ENCODE measurements at places on chromosomes 13 and 19.
A peak's percentile ranks its signal among the peaks of the same experiment; 100 is the strongest.

DNA sequence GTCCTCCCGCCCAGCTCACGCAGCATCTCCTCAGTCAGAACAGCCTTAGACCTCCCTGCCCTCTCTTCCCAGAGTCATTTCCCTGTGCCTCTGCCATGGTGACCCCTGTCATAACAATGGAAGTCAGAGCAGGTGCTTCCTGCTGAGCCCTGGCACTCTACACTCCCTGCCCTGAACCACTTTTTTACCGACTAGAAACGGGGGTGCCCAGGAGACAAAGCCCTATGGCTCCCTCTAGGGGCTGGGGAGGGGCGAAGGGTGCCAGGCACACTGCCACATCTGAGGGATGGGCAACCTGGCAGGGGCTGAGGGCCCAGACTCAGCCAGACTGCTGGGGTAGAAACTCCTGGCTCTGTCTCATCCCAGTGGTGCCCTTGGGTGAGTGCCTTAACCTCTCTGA, 16.4 kb downstream of the ZNF574 start:
- DNase-seq, result peak; percentile 58

DNA sequence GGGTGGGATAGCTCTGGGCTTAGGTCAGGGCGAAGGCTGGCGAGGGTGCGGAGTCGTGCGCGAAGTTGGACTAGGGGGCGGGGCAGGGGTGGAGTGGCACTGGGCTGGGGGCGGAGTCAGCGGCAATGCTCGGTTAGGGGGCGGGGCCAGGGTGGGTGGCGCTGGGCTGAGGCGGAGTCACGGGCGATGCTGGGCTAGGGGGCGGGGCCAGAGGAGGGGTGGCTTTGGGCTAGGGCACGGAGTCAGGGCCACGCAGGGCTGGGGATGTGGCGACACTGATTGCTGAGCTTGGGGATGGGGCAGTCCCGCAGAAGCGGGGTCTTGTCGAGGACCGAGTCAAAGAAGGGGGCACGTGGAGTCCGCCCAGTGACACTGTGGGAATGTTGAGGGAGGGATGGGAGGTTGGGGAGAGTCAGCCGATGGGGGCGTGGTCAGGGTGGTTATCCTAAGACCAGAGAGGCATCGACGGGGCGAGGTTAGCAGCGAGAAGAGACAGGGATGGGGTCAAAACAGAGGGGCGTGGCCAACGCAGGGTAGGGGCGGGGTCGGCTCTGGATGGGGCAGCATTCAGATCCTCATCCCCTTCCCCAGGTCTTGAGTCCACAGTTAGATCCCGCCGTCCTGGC, 8.7 kb downstream of the HOMER3 start:
- peak; percentile 83 for DNase-seq

DNA sequence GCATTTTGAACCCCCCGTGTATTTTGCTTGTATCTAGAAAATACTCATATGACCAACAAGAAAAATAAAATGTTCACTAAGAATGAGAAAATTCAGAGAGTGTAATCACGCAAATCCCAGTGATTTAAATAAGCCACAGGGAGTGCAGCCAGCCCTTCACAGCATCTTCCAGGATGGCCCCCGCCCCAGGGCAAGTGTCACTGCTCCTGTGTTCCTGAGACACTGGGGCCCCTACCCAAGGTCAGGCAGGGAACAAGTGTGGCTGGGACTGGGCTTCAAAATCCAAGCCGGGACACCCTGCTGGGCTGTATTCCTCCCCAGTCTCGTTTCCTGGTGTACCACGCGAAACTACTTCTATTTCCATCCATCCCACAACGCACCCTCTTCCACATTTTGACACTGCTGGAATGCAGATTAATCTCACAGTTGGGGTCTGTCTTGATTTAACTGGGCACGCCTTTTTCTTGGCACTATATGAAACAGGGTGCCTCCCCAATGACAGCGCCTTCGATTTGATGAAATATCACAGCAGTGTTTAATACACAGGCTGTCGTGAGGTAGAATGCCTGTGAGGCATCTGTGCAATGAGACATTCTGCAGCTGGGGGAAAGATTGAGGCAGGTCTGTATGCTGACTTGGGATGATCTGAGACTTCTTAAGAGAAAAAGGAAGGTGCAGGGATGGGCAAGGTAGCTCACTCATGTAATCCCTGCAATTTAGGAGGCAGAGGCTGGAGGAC, 18.3 kb upstream of the CCNP start:
- DNase-seq, result no peak

GRCh38 chr13:112182846-112183531, 116.0 kb downstream of the SOX1 start:
- DNase-seq, result no peak

GRCh38 chr13:41565216-41565615, 107.9 kb downstream of the RGCC start:
- no peak for DNase-seq

GRCh38 chr13:54574791-54575190, 1546.2 kb downstream of the OLFM4 start:
- DNase-seq, result no peak

DNA sequence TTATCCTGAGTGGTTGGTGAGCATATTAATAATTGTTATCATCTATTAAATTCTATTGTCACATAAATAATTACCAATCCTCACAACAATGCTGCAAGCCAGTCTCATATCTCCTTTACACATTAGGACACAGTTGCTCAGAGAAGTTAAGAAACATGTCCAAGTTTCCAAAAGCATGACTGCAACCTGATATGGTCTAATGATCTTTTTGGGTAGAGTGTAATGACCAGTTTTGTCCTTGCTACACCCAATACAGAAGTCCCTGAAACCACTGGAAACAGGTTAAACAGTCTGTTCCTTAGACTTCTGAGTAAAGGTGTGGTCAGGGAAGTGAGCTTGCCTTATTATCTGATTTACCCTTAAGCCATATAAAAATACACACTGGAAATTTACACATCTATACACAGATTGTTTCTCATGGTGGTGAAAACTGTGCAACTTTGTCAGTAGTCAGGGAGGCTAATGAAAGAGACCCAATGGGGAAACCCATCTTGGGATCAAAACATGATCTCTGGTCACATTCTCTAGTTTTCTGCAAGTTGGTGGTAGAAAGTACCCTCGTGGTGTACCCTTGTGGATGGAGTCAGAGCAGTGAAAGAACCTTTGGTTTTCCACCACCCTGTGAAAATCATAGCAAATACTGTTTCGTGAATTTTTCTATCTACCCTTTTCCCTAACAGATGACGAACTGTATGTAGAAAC, 146.0 kb upstream of the KLF12 start:
- no peak for DNase-seq

DNA sequence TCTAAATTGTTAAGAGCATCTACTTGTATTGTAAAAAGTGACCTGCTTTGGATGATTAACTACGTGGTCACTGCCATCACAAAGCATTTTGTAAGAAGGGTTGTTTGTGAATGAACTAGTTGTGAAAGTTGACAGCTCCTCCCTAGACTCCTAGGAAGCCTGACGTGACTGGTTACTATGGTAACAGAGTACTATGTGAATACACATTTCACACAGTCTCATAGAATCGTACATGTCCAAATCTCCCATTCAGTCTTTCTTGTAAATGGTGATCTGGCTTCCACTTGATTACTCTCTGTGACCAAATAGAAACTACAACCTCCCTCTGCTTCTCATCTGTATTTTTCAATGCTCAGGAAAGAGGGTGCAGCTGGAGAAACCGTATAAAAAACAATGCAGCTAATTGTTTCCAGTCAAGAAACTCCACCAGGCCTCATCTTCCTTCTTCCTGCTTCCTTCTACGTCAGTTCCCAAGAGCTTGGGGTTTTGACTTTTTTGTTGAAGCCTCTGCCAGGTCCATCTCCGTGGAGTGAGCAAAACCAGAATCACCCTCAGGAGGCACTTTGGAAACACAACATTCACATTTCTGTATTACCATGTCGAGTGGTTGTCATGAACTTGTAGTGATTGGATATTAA, 83.4 kb downstream of the GPC6 start:
- DNase-seq, result no peak

GRCh38 chr13:92900446-92900845, 326.2 kb upstream of the GPC6 start:
- no peak for DNase-seq

DNA sequence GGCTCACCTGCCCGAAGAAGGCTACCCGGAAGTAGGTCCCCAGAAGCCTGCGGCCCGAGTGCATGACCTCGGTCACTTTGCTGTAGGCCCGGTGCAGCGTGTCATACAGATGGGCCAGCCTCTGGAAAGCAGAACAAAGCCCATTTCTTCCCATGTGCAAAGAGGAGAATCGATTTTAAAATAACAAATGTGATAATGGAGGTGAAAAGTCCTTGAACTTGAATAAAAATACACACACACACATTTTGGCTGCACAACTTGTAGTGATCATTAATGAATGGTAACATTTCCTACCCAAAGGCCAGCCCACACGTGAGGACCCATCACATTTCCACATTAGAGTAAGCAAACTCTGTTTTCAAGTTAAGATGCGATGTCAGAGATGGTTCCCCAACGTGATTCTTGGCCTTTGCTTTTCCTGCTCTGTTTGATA, 56.9 kb upstream of the SLC15A1 start:
- DNase-seq, result no peak

DNA sequence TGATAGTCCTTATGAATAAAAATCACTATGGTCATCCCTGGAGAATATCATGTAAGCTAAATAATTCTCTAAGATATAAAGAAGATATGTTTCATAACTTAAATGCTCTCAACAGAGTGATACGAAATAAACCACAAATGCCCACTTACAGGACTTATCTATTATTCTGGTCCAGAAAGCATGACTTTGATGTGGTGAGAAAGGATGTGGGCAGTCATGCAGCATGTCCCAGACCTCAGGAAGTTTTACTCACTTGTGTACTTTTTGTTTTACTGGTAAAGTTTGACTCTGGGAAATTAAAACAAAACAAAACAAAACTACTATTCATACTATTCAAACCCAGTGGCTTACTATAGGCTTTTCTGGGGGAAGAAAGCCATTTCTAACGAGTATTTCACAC, 483.2 kb upstream of the SLITRK6 start:
- DNase-seq, result no peak

DNA sequence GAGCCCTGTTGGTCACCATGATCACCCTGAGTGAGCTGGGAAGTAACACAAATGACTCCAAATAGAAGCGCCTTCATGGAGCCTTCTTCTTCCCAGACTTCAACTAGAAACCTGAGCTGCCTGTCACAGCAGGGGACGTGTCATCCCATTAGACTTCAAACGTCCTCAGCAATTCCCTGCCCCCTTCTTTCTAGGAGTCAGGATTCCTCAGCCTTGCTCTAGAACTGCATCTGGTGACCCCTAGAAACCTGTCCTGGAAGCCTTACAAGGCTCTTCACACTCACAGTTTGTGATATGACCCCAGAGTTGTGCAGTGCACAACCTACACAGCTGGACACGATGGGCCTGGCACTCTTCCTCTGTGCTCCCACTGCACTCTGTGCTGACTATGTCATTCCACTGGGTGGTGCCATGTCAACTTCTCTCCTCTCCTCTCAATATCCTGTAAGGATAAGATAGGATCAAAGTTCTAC, 23.6 kb upstream of the TTYH1 start:
- no peak for DNase-seq

DNA sequence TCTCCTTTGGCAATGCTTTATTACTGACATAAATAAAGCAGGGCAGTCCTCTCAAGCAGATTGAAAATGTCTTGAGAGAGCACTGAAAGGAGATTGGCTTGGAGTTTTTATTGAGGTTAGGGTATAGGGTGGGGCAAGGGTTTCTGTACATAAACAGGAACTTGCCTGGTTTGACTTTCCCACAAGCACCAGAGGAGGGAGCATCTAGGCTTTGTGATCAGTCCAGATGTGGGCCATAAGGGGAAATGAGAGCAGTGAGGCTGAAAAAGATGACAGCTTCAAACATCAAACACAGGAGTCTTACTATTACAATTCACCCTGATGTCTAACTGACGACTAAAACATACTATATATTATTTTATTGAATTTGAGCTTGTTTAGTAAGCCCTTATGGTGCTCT, 260.9 kb downstream of the MTUS2 start:
- DNase-seq, result peak; percentile 15

- no peak for DNase-seq
These were observed 1183.9 kb downstream of the DIAPH3 start for GRCh38 chr13:58979851-58980250.

- no peak for DNase-seq
These were observed 1.7 kb downstream of the SAE1 start for GRCh38 chr19:47132194-47132852.

DNA sequence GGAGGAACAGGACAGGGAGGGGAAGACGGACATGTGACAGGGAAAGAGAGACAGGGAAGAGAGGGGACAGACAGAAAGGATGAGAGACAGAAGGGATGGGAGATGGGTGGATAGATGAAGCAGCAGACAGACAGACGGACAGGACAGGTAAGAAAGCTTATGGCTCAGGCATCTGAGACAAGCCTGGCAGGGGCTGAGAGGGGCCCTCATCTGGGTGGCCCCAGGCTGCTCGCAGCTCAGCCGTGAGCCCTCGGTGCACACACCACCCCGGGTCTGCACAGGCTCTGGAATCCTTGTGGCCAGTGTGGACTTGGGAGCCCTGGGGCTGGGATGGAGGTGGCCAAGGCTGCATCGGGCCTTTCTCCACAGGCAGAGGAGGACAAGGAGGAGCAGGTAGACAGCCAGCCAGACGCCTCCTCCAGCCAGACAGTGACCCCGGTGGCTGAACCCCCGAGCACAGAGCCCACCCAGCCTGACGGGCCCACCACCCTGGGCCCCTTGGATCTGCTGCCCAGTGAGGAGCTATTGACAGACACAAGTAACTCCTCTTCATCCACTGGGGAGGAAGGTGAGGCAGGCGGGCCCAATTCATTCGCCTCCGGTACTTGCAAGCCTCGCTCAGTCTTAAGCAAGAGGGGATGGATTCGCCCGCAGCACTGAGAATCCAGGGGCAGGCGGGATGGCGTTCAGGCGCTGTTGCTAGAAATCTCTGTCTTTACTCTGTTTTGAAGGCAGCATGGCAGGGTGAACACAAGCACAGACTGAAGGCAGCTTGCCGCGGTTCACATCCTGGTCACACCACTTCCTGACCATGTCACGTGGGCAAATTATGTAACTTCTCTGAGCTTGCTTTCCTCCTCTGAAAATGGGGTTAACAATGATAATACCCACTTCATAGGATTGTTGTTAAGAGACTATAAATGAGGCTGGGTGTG, 14.0 kb downstream of the GRAMD1A start:
- peak; percentile 70 for DNase-seq

DNA sequence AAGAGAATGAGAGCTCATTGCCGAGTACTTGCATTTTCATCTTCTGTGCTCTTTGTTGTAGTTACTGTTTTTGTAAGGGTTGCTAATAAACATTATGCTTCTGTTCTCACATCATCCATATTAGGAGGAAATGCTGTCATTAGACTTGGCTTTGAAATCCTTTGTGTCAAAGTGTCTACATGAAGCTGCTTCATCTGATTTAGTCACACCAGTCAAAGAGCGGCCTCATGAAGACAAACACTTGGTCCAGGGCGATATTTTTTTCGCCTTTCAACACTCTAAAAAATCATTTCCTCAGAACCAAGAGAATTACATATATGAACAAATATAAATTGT, 105.0 kb downstream of the SPRY2 start:
- no peak for DNase-seq

All from activated naive CD4-positive, alpha-beta T cell treated with anti-CD3 and anti-CD28 coated beads for 36 hours (primary cell).